ENCODE measurements at places on chromosomes 13 and 19.

DNA sequence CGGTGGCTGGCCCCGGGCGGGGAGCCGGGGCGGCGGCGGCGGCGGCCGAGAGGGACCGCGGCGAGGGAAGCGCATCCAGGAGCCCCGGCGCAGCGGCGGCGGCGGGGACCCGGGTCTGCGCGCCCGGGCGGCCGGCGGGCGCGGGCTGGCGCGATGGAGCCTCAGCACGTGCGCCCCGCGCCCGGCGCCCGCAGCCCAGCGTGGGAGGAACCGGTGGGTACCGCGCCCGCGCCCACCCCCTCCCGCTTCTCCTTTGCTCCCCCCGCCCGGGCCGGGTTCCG, 7.8 kb upstream of the DGKH start:
- DNase-seq: no peak

DNA sequence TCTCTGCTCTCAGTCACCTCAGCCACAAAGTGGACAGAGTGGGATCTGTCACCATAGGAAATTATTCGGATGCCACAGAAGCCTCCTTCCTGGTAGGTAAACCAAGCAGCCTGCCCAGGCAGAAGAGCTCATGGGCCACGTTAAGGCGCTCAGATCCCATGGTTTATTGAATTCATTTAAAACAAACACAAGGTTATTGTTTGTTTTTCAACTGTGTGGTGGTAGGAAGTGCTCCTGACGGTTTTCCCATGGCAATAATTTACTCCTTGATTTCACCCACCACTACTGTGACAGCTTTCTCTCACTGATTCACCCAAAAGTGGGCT, 14.4 kb downstream of the BCAM start:
- DNase-seq: no peak

GRCh38 chr19:16096280-16096855, 15.3 kb upstream of the RAB8A start:
- no peak for DNase-seq

DNA sequence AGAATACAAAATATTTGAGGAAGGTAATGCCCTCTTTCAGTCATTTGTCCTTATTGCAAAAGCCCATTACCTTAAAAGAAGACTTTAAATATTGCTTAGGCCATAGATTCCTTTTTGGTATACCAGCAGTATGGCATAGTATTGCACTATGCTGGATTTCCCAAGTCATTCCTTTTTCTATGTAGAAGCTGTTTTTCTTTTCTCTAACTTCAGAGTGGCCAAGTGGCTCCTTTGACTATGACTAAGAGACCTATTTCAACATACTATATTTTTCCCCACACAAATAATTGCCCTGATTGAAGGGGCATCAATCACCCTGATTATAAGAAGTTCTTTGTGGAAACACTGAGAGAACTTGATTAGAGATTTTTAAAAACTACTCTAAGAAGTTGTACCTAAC, 68.6 kb downstream of the UFM1 start:
- DNase-seq: no peak

DNA sequence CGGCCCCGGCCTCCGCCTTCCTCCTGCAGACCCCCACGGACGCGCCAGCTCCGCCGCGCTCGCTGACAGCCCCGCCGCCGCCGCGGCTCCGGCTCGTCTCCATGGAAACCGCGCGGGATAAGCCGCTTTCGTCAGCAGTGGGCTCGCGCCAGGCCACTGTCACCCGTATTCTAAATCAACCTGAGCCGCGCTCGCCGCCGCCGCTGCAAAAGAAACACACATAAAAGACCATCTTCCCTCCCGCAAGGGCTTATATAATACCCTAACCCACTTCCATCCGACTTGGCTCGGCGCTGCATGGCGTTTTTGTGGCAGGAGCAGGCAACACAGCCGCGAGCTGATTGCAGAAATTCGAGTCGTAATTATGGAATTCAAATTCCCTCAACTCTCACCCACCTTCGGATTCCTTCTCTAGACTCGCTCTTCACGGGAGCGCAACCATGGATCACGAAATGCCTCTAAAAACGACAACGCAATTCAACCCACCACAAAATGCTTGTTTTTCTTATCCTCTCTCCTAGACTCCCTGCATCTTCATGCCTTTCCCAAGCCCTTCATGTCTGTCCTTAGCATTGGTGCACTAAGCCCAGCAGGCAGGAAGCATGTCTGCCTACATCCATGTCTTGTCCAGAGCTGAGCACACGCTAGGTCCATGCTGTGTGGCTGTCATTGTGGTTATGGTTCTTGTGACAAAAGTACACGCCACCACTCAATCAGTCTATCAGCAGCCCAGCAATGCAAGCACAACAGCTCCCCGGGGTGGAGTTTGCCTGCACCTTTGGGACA, at the start of gene AMER2:
Gene AMER2, minus strand, starts transcription at position 772 of the 786 bp plus-strand sequence. Its CDS starts 669 bp downstream, at position 103.
- DNase-seq: no peak

GRCh38 chr19:33175156-33175782, 18.9 kb upstream of the LRP3 start:
- DNase-seq: no peak

DNA sequence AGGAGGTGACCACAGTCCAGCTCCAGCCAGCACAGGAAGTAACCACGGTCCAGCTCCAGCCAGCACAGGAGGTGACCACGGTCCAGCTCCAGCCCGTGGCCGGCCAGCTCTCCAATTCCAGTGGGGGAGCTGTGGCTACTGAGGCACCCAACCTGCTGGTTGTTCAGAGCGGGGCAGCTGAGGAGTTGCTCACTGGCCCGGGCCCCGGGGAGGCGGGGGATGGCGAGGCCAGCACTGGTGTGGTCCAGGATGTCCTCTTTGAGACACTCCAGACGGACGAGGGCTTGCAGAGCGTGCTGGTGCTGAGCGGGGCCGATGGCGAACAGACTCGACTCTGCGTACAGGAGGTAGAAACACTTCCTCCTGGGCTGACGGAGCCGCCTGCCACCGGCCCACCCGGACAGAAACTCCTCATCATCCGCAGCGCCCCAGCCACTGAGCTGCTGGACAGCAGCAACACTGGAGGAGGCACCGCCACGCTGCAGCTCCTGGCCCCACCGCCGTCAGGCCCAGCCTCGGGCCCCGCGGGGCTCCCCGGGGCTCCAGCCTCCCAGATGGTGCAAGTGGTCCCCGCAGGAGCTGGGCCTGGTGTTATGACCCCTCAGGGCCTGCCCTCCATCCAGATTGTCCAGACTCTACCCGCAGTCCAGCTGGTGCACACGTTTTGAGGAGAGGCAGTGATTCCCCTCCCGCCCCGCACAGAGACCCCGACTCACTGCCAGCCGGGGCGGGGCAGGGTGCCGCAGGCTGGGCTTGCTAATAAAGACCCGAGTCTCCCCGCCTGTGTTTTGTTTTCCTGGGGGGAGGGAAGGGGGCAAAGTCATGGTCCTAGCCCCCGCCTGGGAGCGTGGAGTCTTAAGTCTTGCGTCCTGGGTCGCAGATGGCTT, 1.0 kb upstream of the NAT14 start:
- DNase-seq: no peak

- DNase-seq: no peak
Observed at GRCh38 chr19:40282920-40283319, 2.2 kb downstream of the AKT2 start.

DNA sequence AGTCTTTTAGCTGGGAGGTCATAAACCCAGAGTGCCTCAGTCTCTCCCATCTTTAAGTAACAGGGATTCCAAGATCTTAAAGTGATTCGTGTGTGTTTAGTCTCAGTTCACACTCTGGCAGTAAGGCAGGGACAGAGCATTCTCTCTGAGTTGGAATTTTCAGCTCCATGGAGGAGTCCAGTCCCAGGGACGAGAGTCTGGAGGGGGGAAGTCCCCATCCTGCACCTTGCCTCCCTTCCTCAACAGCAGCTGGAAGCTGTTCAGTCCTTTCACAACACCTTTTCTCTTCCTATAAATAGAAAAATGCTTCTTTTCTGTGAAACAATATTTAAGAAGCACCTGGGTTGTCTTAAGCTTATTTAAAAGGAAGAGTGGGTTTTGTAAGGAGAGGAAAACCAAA, 82.0 kb downstream of the KLF5 start:
- no peak for DNase-seq

- no peak for DNase-seq
Observed at GRCh38 chr13:25153736-25154135, 18.4 kb downstream of the AMER2 start.

GRCh38 chr19:18157465-18158063, 4.6 kb downstream of the PIK3R2 start:
- DNase-seq: no peak

- no peak for DNase-seq
Observed at GRCh38 chr19:39582891-39583625, 19.3 kb upstream of the LGALS13 start.

GRCh38 chr19:50652722-50653121, 3.5 kb downstream of the C19orf81 start:
- no peak for DNase-seq

- no peak for DNase-seq
Observed at GRCh38 chr13:76383676-76384461, 502.3 kb downstream of the KCTD12 start.

DNA sequence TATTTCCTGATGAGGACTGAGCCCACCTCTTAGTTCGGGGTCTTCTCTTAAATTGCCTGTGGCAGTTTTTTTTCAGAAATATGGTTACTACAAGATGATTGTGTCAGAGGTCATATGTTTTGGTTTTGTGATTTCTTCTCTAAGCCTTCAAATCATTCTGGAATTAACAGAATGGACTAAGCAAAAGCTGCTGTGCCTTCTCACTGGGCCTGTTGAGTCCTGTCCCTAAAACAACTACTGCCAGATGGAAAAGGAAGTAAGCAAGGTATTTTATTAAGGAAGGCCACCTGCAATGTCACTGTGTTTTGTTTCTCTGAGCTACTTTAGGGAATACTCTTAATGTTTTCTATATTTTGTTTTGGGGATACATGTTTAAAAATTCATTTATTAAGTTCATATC, 470.8 kb downstream of the PCDH20 start:
- no peak for DNase-seq

DNA sequence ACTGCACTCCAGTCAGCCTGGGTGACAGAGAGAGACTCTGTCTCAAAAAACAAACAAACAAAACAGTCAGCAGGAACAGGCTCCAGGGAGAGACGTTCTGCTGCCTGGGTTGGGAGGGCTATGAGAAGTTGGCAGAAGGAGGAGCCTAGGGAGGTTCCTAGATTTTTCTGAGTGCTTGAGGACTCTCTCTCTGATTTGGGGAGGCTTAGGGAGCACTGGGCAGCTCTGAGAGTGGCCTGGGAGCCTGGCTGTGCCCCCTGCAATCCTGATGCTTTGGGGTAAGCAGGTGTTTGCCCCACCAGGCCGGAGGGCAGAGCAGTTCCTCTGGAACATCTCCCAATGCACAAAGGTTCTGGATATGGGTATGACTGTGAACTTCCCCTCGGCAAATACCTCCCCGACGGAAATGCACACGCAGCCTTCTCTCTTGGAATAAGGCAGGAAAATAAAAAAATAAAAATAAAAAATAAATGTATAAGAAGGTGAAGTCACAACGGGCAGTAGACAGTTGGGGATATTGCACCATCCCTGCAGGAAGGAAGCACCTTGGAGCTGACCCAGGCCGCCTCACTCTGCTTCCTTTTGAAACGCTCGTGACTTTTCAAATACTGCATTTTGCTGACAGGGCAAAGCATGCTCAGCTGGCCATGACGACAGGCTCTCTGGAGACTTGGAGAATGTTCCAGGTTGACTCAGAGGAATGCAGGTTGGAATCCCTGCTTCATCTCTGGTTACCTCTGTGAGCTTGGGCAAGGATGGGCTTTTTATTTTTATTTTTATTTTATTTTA, 26.5 kb upstream of the HOMER3 start:
- no peak for DNase-seq

DNA sequence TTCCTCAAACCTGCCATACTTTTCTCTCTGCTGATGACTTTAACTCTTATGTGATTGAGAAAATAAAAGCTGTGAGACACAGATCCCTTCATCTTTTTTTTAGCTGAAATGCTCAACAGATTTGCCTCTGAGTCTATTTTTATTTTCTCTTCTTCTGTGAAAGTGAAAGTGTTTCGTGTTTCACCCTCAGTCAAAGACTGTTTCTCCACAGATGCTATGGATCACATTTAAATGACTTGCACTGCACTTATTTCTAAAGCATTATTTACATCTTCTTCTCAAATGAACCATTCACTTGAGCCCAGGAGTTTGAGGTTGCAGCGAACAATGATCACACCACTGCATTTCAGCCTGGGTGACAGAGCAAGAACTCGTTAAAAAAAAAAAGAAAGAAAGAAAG, 890.1 kb upstream of the PCDH20 start:
- DNase-seq: no peak

- DNase-seq: no peak
Observed at GRCh38 chr19:7489609-7490044, 792 bp upstream of the PEX11G start.

DNA sequence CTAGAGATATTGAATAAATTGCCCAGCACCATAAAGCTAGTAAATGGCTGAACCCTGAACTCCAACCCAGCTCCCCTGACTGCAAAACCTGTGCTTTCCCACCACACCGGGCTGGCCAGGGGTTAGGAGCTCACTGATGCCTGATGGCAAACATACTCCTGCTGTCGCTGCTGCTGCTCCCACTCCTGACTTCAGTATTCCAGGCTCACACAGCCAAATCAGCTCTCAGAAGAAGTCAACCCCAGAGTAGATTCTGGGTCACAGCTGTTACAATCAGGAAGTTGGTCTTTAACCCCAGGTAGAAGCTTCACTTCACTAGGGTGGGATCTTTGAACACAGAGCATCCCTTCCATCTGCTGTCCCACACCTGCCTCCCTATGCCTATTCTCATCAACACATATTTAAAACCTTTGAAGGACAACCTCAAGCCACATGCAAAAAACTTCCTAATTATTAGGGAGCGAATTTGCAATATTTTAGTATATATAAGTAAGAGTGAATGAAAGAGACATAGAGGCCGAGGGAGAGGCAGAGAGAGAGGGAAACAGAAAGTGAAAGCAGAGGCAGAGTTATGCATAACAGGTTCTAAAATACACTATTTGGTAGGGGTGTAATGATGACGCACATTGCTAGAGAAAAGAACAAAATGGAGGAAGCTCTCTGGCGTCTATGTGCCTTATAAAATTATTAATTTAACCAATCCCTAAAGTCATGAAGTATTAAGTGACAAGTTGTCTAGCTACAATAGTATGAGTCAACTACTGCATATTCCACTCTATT, 99.4 kb upstream of the SERP2 start:
- DNase-seq: no peak

DNA sequence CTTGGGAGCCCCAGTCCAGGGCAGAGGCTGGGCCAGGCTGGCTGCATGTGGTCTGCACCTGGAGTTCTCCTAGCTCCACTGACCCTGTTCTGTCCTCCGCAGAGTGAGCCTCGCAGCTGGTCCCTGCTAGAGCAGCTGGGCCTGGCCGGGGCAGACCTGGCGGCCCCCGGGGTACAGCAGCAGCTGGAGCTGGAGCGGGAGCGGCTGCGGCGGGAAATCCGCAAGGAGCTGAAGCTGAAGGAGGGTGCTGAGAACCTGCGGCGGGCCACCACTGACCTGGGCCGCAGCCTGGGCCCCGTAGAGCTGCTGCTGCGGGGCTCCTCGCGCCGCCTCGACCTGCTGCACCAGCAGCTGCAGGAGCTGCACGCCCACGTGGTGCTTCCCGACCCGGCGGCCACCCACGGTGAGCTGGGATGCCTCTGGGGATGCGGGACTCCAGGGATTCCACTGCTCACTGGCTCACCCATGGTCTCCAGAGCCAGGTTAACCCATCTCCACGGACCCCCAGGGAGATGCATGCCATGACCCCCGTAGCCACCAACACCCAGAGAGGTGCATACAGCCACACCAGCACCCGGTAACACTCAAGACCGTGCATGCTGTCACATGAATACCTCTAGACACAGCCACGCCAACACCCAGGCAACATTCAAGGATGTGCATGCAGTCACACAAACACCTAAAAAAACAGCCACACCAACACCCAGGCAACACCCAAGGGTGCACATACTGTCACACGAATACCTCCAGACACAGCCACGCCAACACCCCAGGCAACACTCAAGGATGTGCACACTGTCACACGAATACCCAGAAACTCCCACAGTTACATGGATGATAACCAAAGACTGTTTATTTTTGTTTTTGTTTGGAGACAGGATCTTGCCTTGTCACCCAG, 8.2 kb downstream of the PKN1 start:
- no peak for DNase-seq

Measured in stimulated activated CD8-positive, alpha-beta memory T cell treated with anti-CD3 and anti-CD28 coated beads, Interleukin-7, amount 100 ng/mL, for 24 hours (primary cell).